Fibroblast of the aortic adventitia (primary cell): ENCODE measurements at places on chromosomes 1 and 21. TPM values are rescaled to one million over a fixed set of nuclear protein-coding genes. Genes with fewer than 3 reads are reported as not detected.
A peak's percentile ranks its signal among the peaks of the same experiment; 100 is the strongest.

The MAP3K21 gene
- total RNA-seq: 0.18 and 0.25 TPM in 2 replicates

The CFHR5 gene
- total RNA-seq: not detected in 2 replicates

DNA sequence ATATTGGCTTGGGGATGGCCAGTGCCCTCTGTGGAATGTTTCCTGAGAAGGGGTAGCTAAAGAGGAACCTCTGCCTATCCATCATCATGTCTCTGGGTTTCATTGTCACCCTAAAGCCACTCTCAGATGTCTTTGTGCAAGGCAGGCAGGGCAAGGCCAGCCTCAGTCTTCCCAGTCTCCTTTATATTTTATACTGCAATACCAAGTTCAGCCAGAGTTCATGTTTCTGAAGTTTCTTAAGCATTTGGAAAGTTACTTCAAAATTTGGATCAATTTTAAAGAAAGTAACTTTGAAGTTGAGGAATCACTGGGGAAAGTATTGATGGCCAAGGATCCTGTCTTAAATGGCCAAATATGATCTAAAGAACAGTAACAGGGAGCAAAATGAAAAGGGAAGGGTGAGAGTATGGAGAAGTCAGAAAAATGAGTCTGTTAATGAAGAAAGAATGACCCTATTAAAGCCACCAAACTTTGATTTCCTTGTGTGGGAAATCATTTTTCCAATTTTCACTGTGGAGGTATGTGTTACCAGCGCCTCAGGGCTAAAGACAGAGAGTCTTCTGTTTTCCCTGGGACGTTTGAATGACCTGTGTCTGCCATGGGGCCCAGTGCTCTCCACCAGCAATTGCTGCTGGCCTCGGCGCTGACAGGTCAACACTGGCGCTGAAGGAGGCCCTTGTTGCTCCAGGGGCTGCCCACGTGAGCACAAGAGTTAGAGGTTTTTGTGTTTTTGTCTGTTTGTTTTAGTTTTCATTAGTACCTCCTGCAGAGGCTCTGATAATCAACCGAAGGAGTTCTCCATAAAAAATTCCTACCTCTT, 93.9 kb downstream of the ATP5PO start:
- DNase-seq: no peak

GRCh38 chr1:237786066-237786719, 104.5 kb downstream of the ZP4 start:
- no peak for DNase-seq

The LRRC71 gene
- total RNA-seq: 0.09 TPM in 1 of 2 replicates, not detected in the other

DNA sequence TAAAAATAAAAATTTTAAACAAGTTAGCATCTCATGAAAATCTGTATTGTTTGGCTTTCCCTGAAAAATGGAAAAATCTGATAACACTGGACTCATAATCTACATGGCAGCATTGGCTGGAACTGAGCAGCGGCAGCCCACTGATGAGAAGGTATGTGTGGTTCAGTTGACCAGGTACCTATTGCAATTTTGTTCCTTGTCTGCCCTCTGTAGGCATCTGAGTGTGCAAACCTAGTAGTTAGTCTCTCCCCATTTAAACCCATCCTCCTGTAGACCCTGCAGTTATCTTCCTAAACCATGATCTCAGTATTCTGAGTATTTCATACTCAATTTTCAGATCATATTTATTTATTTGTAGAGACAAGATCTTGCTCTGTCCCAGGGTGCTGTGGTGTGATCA, 59.4 kb upstream of the SERBP1 start:
- peak; percentile 46 for DNase-seq

DNA sequence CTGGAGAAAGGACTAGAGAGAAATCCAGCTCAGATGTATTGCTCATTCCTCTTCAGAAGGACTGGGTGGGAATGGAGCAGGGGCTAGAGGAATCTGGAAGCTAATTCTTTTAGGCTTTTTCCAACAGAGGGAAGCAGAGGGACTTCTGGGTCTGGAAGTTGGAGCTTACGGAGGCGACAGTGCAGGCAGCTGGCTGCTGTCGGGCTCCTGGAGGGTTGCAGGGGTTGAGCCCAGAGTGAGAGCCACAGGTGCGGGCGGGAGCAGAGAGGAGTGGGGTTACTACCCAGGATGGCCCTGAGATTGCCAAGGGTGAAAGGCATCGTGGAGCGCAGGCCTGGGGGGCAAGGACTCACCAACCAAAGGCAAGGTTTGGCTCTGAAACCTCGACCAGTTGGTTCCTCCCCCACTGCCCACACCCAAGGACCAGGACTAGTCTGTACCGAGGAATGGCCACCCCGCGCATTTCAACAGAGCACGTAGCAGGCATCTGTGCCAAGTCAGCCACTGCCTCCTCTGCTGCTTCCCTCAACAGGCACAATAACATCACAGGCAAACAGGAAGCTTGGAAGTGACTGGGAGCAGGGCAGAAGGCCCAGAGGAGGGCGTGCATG, 22.7 kb upstream of the EDN2 start:
- no peak for DNase-seq

DNA sequence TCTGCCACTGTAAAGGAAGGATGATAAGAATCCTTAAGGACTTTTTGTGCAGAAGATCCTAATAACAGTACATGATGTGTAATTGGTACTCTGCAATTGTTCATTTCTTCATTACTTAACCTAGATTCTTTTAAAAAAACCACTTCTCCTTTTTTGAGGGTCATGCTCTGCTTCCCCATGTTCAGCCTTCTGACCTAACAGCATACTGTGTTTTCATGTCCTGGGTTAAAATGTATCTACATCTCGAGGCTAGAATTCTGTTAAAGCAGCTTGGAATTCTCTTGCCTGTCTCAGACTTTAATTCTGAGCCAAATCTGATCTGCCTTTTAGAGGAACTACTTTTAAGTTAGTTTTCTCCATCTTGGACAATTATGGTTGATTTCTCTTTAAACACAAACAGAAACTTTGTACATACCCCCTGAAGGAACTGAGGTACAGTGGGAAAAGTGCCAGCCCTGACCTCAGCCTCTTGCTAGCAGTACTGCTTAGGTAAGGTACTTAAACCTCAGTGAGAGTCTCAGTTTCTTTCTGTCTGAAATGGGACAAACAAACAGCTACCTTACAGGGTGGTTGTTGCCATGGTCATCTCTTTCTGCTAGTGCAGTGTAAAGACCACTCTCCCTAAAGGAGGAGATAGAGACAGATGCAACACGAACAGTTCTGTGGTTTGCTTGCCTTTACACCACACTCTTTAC, 103.2 kb upstream of the DYNLT5 start:
- no peak for DNase-seq

- no peak for DNase-seq
Measured at GRCh38 chr1:3819771-3820200, 23.5 kb upstream of the LRRC47 start.

The GBP5 gene
- total RNA-seq: under 0.01 TPM in 1 of 2 replicates, not detected in the other

The FYB2 gene
- total RNA-seq: not detected in 2 replicates

- DNase-seq: no peak
Measured at GRCh38 chr1:6059866-6060265, 14.2 kb downstream of the KCNAB2 start.

DNA sequence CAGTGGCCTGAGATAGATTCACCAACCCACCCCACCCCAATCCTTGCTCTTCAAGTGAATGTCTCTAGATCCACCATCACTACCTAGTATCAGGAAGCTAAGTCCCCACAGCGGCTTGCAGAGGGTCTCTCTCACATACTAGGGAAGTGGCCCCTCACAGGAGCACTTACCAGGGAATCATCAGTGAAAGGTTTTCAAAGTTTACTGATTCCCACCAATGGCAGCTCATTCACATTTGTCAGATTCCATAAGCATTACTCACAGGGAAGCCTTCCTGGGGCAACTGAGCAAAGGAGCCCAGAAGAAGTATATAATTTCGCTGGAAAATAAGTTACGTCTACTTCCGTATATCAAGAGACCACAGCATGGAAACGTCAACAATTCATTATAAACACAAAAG, 120.8 kb downstream of the GREM2 start:
- DNase-seq: peak; percentile 24

The THEM5 gene
- not detected in 2 replicates for total RNA-seq

The NCF2 gene
- 0.63 and 0.74 TPM in 2 replicates for total RNA-seq

The GBP7 gene
- total RNA-seq: not detected in 2 replicates

- no peak for DNase-seq
Measured at GRCh38 chr1:167676916-167677848, 44.6 kb upstream of the MPZL1 start.

The DNALI1 gene
- total RNA-seq: 7.4 and 13.7 TPM in 2 replicates

DNA sequence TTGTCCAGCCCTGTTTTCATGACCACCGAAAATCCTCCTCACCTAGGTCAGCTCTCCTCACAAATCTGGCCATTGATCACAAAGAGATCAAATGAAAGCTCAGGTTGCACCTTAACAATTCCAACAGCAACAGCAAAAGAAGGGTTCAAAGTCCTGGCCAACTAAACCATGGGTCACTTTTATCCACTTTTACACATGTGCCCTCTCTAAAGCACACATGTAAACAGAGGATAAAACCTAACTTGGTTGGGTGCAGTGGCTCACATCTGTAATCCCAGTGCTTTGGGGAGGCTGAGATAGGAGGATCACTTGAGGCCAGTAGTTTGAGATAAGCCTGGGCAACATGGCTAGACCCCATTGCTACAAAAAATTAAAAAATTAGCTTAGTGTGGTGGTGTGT, 3.9 kb upstream of the RBM15 start:
- no peak for DNase-seq

GRCh38 chr1:220189750-220190347, 82.4 kb downstream of the RAB3GAP2 start:
- peak; percentile 51 for DNase-seq

The DEGS1 gene
- 32.6 and 125 TPM in 2 replicates for total RNA-seq

The GUCA2B gene
- not detected in 2 replicates for total RNA-seq

- peak; percentile 87 for DNase-seq
Measured at GRCh38 chr1:66725885-66726665, 26.2 kb upstream of the DYNLT5 start.
